ENCODE measurements at places on chromosomes 4 and X.

- no peak for DNase-seq
Observed at GRCh38 chr4:142563682-142564291, 282.3 kb downstream of the INPP4B start.

GRCh38 chrX:107659768-107660167, 31.5 kb downstream of the PRPS1 start:
- DNase-seq = peak; percentile 25

DNA sequence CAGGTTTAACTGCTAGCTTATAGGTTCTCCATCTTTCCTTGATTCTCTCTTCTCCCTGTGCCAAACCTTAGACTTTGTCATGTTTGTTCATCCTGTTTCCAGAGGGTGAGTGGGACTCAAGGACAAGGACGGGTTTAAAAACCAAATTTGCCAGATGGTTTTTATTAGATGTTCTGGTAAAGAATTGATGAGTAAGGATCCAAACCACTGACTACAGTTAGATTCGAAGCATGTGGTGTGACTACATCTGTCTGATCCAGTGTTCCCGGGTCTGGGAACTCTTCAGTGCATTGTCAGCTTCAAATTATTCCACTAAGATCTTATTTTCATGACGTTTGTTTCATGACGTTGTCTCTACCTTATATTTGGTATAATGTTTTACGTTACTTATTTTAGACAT, 37.5 kb downstream of the MTMR1 start:
- DNase-seq = no peak

DNA sequence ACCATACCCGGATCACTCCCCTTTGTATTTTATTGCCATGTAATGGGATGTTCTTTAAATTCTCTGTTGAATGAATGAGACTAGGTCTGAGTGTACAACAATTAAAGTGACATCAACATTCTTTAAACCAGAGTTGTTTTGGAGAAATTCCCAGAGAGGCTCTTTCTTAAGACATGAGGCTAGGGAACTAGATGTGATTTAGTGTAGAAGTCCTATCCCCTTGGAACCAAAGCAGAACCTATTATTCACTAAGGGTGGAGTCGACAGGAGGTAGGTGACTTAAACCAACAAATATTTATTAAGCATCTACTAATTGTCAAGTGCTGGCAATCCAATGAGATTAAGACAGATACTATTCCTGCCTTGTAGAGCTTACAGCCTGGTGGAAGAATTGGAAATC, 1.7 kb downstream of the EIF1AX start:
- DNase-seq = no peak

DNA sequence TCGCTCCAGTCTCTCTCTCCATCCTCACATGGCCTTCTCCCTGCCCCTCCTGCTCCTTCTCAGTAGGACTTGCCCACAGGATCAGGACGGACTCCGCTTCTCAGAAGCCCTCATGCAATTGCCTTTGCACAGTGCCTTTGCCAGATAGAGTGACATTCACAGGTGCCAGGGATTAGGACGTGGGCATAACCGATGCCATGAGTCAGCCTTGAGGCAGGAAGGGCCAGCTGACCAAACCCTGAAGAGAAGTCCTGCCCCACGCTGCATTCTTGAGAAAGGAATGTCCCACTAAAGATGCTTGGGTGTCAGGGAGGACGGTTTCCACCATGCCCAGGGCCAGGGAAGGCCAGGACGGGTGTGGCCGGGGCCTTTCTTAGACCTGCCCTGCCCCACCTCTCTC, 6.6 kb upstream of the GRPEL1 start:
- no peak for DNase-seq

DNA sequence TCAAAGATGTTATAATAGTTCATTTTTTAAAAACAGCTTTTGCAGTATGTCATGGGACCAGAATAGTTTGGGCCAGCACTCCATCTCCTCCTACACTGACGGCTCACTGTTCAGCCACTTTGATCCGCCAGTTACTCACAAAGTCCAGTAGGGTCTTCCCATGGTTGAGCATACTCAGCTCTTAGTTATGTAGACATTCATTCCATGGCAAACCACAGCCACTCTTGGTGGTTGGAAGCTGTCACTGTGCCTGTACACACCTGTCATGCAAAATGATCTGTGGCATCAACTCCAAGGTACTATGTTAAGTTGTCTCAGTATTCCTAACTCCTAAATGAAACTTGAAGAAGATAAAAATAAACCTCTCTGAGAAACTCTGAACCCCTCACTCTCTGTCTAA, 127.2 kb downstream of the NR3C2 start:
- DNase-seq = no peak

DNA sequence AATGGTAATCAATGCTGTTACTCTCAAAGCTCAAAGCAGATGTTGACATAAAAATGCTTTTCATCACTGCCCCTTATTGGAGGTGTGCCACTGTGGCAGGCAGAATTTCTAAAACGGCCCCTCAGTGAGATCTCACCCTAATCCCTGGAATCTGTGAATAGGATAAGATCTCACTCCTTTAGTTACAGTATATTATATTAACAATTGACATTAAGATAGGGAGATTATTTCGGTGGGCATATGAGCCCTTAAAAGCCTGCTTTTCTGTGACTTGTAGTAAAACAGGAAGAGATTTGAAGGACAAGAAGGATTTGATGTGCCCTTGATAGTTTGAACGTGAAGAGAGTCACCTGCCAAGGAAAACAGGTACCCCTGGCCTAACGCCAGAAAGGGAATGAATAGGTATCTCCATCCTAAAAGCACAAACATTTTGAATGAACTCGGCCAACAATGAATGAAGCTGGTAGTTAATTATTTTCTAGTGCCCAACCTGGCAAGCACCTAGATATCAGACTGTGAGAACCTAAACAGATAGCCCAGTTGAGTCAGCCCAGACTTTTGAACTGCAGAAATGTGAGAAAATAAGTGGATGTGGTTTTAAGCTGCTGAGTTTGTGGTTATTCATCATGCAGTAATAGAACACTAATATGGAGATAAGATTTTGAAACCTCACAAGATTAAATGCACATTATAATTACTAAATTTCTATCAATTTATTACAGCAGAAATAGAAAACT, 881.6 kb downstream of the PCDH18 start:
- DNase-seq = no peak

DNA sequence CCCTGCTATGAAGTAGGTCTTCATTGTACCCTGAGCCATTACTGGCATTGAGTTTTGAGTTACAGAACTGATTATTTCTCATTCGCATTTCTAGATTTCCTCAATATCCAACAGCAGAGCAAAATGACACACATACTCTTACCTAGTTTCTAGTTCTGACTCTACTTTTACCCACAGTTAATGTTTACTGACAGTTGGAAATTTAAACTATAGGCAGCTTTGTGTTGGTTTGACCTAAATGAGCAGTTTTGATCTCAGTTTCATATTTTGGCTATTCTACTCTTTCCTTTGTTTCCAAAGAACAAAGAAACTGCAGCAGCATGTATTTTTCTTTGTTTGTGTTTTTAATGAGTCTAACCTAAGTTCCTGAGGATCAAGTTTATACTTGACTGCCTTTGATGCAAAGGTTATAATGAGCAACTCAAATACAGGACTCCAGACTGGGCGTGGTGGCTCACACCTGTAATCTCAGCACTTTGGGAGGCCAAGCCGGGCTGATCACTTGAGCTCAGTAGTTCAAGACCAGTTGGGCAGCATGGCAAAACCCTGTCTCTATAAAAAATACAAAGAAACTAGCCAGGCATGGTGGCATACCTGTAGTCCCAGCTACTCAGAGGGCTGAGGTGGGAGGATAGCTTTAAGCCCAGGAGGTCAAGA, 30.4 kb downstream of the TXK start:
- DNase-seq = no peak

DNA sequence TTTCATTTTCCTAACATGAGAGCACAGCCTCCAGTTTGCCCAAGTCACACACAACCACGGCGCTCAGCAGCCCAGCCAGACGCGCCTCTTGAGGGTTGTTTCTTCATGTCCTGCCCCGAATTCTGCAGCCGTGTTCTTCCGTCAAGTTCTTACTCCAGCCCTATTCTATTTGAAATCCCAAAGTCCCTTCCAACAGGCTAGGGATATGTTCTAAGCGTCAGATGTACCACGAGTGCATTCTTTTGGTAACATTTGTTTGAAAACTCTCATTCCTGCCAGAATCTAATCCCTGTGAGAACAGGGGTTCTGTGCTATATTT, 23.1 kb downstream of the ACSL1 start:
- no peak for DNase-seq

- no peak for DNase-seq
Observed at GRCh38 chrX:9062641-9063040, 28.7 kb upstream of the FAM9B start.

DNA sequence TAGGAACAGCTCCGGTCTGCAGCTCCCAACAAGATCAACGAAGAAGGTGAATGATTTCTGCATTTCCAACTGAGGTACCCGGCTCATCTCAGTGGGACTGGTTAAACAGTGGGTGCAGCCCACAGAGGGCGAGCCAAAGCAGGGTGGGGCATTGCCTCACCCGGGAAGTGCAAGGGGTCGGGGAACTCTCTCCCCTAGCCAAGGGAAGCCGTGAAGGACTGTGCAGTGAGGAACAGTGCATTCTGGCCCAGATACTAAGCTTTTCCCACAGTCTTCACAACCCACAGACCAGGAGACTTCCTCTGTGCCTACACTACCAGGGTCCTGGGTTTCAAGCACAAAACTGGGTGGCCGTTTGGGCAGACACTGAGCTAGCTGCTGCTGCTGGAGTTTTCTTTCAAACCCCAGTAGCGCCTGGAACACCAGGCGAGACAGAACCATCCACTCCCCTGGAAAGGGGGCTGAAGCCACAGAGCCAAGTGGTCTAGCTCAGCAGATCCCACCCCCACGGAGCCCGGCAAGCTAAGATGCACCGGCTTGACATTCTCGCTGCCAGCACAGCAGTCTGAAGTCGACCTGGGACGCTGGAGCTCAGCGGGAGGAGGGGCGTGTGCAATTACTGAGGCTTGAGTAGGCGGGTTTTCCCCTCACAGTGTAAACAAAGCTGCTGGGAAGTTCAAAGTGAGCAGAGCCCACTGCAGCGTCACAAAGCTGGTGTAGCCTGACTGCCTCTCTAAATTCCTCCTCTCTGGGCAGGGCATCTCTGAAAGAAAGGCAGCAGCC, 84.6 kb downstream of the THOC2 start:
- DNase-seq = peak; percentile 7

- no peak for DNase-seq
Observed at GRCh38 chrX:48649102-48649501, 34.5 kb upstream of the WAS start.

DNA sequence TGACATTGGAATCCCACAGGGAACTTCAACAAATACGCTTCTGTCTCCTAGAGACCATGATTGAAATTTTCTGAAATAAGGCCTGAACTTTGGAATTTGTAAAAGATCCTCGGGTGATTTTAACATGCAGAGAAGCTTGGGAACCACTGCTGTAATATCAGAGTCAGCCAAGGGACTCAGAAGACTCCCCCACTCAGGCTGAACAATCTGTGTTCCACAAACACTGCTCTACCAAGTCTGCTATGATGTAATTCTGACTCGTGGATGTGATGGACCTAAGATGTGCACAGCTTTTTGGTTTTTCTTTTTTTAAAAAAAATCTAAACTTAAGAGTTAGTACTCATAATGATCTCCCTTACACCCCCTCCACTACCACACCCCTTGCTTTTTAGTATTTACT, 26.0 kb downstream of the LRP2BP start:
- no peak for DNase-seq

DNA sequence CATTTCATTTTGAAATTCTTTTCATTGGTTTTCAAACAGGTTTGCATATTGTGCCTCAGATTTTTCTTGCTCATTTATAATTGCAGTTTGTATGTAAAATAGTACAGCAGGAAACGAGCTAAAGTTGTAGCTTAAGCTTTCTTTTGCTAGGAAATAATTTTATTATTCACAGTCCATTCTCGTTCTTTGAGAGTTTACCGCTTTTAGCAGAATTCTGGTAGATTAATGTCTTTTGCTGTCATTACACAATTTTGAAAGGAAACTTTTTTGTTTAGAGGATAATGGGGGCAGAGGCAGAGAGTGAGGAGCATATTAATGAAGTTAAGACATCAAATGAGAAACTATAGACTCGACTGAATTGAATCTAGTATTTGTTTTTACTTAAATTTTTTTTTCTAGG, 10.5 kb downstream of the LSM6 start:
- DNase-seq = no peak

DNA sequence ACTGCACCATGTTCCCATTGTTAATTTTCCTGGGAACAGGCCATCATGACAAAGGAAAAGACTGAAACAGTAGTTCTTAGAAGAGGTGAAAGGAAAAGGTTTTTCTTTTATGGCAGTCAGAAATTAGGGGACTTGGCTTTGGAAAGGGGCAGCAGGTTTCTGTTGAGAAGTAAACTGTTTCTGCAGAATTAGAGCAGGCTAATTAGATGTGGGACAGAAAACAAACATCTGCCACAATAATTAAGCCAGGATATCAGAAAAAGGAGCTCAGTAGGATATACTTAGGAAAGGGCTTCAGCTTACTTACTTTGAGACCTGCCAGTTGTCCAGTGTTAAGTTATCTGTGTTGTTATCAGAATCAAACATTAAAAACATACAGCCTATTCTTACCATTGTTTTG, 36.7 kb upstream of the STPG2 start:
- no peak for DNase-seq

GRCh38 chr4:7861440-7861881, 78.2 kb downstream of the AFAP1 start:
- DNase-seq = no peak

DNA sequence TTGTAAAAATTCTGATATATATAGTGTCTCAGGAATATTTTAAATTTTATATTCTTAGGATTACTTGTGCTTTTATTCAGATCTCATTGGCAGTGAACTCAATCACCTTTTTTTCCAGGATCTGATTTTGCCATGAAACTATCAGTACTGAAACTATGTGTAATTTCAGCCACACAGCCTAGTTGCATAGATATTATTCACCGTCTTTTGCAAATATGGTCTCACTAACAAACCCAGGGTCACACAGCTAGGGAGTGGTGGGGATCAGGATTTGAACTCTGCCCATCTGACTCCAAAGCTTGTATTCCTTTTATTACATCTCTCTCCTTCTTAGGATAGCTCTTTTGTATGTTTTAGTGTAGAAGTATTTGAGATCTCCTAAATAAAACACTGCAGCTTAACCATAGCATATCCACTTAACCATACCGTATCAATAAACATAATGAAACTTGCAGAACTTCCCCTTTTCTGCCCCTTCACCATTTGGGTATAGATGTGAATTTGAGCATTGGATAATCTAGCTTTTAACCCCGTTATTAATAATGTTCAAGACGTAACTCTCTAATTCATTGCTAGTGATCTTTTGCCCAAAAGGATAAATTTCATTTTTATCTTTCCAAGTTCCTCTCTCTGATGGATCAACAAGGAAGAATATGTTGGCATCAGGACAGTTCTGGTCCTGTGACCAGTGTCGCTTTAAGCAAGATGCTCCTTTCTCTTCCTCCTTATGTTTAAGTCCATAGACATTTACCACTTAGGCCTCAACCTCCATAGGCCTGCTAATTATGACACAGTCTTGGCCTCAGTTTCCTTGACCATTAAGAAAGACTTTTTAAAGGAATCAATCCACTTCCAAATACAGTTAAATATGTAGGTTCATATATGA, 74.6 kb downstream of the RAPGEF2 start:
- no peak for DNase-seq

Data from activated CD4-positive, alpha-beta T cell treated with anti-CD3 and anti-CD28 coated beads, Interleukin-2, amount 10 ng/mL, durations not matched to agents 7 days and 5 days (primary cell).